Right lung (tissue), 10 donors: ENCODE measurements at places on chromosomes 5 and 9. TPM values are rescaled to one million over a fixed set of nuclear protein-coding genes. Genes with fewer than 3 reads are reported as not detected.

The ARHGEF28 gene
- polyA plus RNA-seq, result 11.8 TPM

The GFRA3 gene
- 3.2 TPM for polyA plus RNA-seq

The C6 gene
- polyA plus RNA-seq, result 2.4 TPM

The WNK2 gene
- polyA plus RNA-seq, result 6.8 TPM

The LHX2 gene
- 0.08 TPM for polyA plus RNA-seq

The SLC6A3 gene
- 3.9 TPM for polyA plus RNA-seq

DNA sequence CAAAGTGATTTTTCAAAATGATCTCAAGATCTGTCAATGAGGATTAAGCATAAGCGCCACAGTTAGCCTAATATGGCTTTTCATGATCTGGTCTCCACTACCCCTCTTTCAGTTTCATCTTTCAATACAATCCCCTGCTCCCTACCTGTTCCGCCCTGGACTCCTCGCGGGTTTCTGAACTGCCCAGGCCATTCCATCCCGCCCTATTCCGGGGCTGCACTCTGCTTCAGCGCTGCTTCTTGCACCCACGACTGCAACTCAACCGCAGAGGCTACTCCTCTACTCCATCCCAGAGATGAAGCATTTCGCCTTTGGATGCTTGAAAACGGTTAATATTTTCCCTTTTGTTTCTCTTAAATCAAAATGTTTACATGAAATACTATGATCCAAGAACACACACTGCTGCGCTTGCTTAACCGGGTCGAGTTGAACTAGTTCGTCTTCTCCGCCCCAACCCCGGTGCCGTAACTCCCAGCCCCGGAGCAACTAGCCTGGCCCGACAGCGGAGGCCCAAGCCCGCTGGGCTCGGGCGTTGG, 716 bp upstream of the OTULIN start:
- DNase-seq, result no peak

- no peak for DNase-seq
Observed at GRCh38 chr5:172972552-172972951, 11.0 kb upstream of the ATP6V0E1 start.

DNA sequence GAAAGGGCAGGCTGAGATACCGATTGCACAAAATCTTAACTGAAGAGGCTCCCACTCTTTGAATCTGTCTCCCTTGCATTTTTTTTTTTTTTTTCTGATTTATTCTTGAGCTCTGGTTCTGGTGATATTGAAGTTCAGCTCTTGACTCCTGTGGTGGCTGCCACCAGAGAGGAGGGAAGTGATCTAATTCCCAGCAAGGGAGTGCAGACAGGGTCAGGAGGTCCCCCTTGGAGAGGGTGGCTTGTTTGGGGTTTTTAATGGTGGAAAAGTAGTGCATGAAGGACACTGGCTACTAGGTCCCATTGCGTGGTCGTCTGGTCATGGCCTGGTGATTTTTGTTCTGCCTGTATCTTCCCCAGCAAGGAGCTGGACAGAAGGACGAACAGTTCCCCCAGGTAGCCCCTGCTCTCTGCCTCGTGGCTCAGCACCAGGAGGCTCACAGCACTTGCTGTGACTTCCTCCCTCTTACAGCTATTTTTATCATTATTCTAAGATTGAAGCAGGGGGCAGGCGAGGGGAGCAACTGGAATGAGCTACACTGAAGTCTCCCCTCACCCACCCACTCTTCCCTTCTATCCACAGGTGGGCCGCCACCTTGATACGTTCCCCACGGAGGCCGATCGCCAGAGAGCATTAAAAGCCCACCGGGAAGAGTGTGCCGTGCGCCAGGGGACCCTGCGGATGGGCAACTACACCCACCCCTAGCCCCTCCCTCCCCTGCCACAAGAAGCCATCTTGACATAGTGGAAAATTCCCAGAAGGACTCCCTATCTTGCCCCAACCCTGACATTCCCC, 10.4 kb upstream of the BARHL1 start:
- DNase-seq, result no peak

GRCh38 chr9:127989094-127989493, 8.3 kb upstream of the EEIG1 start:
- no peak for DNase-seq

DNA sequence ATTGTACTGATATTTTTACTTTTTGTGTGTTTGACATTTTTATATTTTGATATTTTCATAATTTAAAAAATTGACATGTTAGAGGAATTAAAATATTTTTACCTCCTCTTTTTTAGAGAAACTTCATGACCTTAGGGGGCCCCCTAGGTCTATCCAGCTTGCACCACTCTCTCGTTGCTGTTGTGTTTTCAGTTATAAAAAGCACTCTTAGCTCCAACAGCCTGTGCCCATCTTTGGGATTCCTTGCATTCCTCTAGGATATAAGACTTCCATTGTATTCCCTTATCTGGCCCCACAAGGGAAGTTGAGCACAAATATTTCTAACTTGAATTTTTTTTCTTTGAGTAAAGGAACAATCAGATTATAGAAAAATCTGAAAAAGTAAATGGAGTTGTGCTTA, 245.3 kb downstream of the SH3GL2 start:
- no peak for DNase-seq

DNA sequence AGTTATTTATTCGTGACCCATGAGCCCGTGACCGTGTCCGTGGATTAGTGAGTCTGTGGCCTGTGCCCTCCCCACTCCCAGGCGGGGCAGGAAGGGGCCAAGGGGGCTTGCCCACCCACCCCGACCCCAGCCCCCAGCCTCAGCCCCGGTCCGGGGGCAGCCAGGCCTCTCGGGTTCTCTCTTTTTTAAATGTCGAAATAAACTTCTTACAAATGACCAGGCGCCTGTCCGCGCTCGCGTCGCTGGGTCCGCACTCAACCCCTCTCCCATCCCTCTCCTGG, 7.6 kb downstream of the BARHL1 start:
- no peak for DNase-seq

DNA sequence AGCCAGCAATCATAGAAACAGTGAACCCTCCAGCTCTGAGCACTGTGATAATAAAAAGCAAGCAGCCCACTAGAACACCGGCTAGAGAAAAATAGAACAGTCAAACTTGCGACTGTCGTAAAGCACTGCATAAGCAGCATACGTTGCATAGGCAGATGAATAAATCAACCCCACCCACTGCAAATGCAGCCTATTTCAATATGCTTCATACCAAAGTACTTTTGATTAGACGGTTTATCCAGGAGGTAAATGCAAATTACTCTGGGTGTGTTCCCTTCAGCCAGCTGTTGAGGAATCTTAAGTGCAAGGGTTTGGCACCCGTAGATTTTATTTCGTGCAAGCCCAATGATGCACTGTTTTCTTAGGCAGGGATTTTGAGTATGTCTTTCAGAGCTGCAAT, 32.1 kb upstream of the ANKRD18A start:
- no peak for DNase-seq

DNA sequence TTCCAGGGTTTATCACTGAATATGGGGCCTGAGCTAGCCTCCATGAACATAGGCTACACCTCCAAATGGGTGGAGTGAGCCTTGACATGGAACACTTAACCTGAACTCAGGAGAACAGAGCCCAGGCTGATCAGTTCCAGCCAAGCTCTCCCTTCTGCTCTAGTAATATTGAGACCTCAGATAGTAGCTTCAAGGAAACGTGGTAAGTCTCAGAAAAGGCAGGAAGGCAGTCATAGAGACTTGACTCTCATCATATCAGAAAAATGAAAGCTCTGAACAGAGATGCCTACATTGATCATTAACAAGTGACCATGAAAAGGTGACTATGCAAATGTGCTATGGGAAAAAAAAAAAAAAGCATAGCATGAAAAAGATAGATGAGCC, 40.5 kb upstream of the MYO10 start:
- DNase-seq, result no peak
